ENCODE measurements at places on chromosomes 5 and 9.

DNA sequence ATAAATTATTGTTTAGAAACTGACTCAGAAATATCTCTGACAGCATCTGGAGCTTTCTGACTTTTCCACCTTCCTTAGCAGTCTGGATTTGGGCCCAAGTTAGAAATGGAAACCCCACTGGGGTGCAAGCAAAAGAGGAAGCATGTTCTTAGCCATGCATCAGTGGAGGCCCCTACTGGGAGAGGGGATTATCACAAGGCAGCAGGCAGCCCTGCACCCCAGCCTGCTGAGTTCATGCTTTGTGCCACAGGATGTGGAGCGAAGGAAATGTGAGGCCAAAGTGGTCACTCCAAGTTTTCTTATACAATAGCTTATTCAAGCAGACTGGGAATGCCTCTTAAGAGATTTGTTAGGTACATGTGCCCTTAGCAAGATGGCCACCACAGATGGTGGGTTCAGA lies 146.5 kb upstream of the TLX3 start:
- DNase-seq, result no peak

- no peak for DNase-seq
These were observed 65.4 kb upstream of the LMX1B start for GRCh38 chr9:126548312-126548711.

DNA sequence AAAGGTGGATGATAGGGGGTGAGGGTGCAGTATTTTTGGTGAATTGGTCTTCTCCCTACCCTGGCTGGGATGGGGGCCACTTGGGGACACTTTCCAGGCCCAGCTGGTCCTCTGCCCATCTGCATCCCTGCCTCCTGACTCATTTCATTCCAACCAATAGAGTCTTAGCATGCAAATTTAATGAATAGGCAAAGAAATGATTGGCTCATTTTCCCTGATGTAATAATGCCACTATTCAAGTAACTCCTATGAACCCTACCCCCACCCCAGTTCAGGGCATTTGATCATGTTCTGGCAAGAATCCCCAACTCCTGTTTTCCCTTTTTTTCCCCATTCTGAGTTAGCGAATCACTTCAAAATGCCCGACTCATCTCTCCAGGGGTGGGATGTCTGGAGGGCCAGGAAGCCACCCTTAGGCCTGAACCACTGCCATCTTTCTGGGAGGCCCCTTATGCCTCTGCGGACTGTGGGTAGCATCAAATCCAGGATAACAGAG lies 56.7 kb downstream of the PCDH1 start:
- DNase-seq, result no peak

GRCh38 chr5:174916227-174916626 lies 191.8 kb downstream of the MSX2 start:
- no peak for DNase-seq

DNA sequence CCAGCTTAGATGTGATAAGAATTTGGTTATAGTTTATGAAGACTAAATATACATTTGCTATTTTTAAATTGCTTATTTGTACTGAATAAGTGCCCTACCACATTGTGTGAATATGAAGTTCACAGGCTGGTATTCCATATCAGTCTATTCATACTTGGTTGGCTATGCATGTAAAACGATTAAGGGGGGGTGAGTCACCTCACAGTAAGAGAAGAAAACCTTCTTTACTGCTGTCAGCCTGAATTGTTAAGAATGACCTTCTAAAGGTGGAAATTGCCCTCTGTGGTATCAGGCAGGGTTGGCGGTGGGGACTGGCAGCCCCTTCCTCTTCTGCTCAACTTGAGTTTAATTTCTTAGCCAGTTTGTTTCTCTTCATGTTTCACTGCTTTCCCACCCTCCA lies 127.0 kb upstream of the RPS23 start:
- no peak for DNase-seq

GRCh38 chr5:26245321-26245720 lies 793.1 kb downstream of the CDH9 start:
- DNase-seq, result no peak

GRCh38 chr5:166772770-166773169 lies 1518.7 kb upstream of the WWC1 start:
- no peak for DNase-seq

Measured in effector memory CD8-positive, alpha-beta T cell (primary cell).